Activated naive CD4-positive, alpha-beta T cell treated with anti-CD3 and anti-CD28 coated beads for 36 hours (primary cell): ENCODE measurements at places on chromosomes 16 and 17. TPM values are rescaled to one million over a fixed set of nuclear protein-coding genes. Genes with fewer than 3 reads are reported as not detected.
A peak's percentile ranks its signal among the peaks of the same experiment; 100 is the strongest.

Gene ABI3
- total RNA-seq = 18.7 TPM

Gene KRTAP17-1
- not detected for total RNA-seq

- no peak for DNase-seq
These were observed 171.6 kb downstream of the PRKCB start for GRCh38 chr16:24007391-24007790.

DNA sequence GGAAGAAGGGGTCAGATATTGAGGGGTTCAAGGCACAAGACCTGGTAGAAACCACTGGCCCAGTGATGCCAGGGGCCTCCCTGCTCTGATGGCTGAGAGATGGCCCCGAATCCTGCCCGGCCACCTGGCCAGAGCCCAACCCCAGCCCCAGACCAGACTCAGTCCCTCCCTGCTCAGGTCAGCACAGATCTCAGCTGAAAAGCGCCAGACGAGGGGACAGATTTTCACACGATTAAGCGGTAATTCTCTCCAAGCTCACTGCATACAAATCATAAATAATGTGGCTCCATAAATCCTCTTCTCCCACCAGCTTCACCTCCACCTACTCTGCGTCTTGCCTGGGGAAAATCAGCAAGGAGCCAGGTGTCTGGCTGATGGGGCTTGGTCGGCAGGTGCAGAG is 57.1 kb downstream of the ENGASE start:
- DNase-seq = no peak

GRCh38 chr16:67868290-67868689 is 4.6 kb upstream of the EDC4 start:
- DNase-seq = no peak

GRCh38 chr17:40191237-40192208 is 14.3 kb downstream of the RAPGEFL1 start:
- DNase-seq = peak; percentile 79
